ENCODE measurements at places on chromosomes 5 and 9. TPM values are rescaled to one million over a fixed set of nuclear protein-coding genes. Genes with fewer than 3 reads are reported as not detected.
A peak's percentile ranks its signal among the peaks of the same experiment; 100 is the strongest.

DNA sequence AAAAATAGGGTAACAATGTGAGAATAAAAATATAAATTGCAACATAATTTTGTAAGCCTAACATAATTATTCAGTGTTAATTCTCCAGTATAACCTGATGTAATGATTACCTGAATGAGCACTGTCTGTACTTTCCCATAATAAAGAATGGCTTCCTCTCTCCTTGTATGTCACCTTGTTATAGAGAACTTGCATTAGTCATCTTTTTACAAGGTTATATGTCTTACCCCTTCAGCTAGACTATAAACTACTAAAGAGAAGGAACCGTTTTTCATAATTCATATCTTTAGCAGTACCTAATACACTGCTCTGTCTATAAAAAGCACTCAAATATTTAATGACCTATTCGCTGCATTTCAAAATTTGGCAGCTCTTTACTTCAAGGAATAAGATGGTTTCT, 19.8 kb downstream of the STRBP start:
- DNase-seq = no peak

- no peak for DNase-seq
These were observed 193.5 kb downstream of the RGS3 start for GRCh38 chr9:113656771-113657670.

Gene PCDHA12
- 0.23 TPM for polyA plus RNA-seq

GRCh38 chr5:17916446-17916845, 282.2 kb downstream of the TAF11L14 start:
- no peak for DNase-seq

Gene CAAP1
- polyA plus RNA-seq = 46.8 TPM

- no peak for DNase-seq
These were observed 170.5 kb downstream of the NR3C1 start for GRCh38 chr5:143233031-143233430.

Gene FXN
- 21.1 TPM for polyA plus RNA-seq

DNA sequence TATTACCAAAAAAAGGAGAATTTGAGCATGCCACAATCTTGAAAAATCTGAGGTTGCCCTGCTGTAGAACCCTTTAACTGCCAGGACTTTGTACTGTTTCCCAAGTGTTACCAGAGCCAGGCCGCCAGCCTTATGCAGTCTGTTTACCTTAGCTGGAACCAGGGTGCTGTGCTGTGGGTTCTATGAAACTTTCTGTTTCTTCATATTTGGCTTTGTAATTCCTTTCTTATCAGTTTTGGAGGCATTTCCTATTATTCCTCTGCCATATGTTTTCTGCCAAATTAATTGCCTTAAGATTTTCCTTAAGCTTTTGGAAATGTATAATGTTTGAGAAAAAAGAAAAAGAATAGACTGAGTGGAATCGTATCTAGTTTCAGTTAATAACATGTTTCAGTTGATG, 2.1 kb downstream of the S1PR3 start:
- DNase-seq = no peak

DNA sequence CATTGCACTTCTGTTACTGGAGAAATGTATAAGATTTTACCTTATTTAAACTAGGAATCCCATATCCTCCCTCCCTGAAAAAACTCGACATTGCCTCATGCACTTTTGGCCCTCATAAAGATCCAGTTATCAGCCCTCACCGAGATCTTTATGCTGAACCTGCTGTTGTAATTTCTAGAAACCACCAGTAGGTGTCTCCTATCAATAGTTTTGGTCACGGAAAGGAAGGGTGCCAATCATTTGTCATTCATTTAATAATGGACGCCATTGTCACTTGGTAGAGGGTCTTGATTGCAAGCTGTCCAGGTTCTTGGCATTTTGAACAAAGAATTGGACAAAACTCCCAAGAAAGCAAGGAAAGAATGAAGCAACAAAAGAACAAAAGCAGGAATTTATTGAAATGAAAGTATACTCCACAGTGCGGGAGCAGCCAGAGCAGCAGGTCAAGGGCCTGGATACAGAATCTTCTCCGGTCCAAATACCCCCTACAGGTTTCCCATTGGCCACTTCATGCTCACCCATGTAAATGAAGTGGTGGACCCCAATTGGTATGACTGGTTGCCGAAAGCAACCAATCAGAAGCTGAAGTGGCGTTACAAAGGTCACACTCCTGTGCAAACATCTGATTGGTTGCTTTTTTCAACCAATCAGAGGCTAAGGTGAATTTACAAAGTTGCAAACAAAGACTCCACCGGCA, 524.3 kb downstream of the PSAT1 start:
- DNase-seq = no peak

- DNase-seq = no peak
These were observed 80.2 kb downstream of the SREK1 start for GRCh38 chr5:66224274-66224673.

GRCh38 chr9:3525836-3526164, at the start of gene RFX3:
RFX3 (minus strand) TSS chr9:3526001; CDS start chr9:3395588, 130,413 bp downstream.
- DNase-seq = peak; percentile 93

All from left kidney (tissue), 8 donors.